ENCODE measurements at places on chromosomes 6 and 20. TPM values are rescaled to one million over a fixed set of nuclear protein-coding genes. Genes with fewer than 3 reads are reported as not detected.

DNA sequence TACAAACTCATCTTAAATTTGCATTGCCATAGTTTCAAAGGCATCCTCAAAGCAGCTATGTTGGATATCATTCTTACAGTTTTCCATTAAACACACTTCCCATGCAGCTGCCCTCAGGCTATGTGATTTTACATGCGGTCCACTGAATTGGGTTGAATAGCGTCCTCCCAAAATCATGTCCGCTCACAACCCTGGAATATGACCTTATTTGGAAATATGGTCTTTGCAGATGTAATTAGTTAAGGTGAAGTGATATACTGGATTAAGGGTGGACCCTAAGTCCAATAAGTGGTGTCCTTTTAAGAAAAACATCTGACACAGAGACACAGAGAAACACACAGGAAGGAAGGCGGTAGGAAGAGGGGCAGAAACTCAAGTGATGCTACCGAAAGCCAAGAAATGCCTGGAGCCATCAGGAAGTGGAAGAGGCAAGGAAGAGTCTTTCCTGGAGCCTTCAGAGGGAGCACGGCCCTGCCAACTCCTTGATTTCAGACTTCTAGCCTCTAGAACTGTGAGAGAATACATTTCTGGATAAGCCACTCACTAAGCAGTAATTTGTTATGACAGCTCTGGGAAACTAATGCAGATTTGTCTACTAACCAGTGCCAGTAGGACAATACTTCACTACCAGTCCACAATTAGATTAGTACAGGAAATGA, 42.7 kb upstream of the NHSL1 start:
- DNase-seq: no peak

DNA sequence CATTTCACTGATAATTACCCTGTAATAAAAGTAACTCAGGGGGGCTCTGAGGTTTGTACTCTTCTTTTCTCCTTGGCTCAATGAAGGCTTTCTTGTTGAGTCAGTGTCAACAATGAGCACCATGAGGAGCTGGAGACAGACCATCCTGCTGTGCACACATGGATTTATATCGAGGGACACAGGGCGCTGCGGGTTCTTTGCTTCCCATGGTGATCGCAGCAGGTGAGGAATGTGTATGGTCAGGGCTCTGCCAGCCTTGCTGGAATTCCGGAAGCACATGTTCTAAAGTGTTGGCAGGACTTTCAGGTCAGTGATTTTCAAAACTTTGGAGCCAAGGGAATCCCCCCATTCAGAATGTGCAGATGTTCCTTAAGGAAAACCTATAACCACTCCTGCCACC, 27.1 kb downstream of the SMOC2 start:
- no peak for DNase-seq

- DNase-seq: no peak
Measured at GRCh38 chr20:53226826-53227225, 254.7 kb downstream of the TSHZ2 start.

Gene STX11
- 24.6 TPM for total RNA-seq

DNA sequence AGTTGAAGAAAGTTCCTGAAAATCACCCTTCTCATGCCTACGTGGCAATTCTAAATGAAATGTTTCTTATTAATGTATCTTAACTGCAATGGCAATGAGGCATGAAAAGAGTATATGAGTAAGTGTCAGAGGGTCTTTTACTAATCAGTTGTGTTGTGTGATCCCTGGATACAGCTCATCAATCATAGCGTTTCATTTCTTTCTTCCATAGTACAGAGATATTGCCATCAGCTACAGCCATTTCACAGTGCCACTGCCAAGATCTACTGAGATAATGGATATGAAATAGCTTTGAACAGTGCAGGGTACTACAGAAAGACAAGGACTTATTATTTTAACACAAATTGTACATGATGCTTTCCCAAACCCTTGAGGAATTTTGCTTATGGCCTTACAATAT, 450.8 kb downstream of the KHDRBS2 start:
- no peak for DNase-seq

Gene TBX18
- not detected for total RNA-seq

DNA sequence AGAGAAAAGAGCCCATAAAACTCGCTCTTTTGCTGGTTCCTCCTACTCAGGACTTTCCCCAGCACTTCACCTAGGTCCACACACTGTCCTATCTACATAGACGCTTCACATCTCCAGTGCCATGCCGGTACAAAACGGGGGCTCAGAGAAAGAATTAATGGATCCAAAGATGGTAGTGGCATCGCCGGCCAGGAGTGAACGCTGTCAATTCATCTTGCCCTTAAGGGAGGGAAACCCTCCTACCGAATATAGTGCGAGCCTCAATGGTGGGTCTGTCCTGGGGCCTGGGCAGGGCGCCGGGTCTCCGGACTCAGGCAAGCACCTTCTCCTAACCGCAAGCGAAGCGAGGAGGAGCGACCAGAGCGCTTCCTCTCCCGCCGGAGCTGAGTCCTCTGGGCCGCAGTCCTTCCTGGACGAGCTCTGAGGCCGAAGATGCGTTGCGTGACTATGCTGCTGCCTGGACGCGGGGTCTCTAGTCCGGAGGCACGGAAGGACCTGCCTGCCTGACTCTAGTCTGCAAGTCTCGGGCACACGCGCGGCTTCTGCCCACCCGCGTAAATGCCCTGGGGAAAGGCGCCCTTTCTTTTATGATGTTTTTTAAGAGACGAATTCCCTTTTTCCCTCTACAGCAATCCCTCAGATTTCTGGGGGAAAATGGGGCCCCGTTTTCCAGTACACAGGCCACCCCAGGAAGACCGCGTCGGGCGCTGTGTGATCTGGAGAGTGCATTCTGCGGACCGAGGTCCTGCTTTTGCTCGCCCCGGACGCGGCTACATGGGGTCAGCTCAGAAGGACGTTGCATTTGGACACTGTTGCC, 100.1 kb upstream of the PRDM1 start:
- no peak for DNase-seq

DNA sequence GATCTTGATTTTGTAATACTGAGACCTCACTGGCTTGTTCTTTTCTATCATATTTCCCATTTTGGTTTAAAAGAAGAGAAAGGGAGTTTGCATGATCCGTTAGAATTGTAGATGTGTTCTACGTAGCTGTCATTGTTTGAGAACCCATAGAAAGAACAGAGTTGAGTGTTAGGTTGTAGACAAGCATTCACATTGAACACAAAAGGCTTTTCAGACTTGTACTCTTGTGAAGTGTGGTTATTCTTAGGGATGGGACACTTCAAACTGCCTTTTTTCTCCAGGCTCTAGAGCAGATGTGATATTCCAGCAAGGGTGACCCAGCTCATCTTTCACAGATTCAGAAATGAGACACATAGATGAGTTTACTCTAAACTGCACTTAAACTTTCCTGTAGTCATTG, 19.9 kb downstream of the FOXO3 start:
- DNase-seq: no peak

Gene IP6K3
- not detected for total RNA-seq

Gene RNF39
- total RNA-seq: not detected

DNA sequence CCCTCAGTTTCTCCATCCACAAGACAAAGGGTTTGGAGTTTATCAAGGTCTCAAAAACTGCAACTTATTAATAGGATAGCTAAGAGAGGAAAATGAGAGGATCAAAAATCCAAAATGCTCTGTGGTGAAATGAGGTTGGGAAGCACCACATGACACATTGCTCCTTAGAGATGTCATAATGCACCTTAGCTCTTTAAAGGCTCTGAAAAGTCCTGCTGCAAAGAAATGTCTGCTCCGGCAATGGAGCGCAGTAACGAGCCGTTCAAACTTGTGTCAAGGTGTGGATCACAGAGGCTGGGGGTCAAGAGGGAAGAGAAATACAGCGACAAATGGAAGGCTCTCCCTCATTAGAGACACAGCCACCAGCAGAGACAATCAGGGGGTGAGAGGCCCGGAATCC, 53.1 kb downstream of the BMP7 start:
- no peak for DNase-seq

- peak; percentile 65 for DNase-seq
Measured at GRCh38 chr6:137218473-137218916, 690 bp downstream of the IFNGR1 start.

Gene NMBR
- not detected for total RNA-seq

DNA sequence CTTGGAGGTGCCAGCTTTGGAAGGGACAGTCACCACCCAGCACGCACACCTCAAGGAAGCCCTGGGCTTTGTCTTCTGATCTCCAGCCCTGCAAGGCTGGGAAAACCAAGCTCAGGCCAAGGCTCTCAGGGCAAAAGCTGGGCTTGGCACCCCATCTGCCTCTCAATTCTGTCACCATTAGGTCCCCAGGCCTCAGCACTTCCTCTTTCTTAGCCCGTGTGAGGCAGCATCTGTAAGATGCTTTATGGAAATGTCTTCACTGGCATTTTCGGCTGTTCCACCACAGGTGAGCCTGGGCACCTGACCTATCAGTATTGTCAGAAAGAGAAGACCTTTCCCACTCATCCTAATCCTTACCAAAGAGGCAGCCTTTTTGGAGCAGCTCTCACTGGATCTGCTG, 24.6 kb downstream of the GMEB2 start:
- DNase-seq: no peak

- no peak for DNase-seq
Measured at GRCh38 chr6:84753173-84753572, 11.2 kb downstream of the TBX18 start.

DNA sequence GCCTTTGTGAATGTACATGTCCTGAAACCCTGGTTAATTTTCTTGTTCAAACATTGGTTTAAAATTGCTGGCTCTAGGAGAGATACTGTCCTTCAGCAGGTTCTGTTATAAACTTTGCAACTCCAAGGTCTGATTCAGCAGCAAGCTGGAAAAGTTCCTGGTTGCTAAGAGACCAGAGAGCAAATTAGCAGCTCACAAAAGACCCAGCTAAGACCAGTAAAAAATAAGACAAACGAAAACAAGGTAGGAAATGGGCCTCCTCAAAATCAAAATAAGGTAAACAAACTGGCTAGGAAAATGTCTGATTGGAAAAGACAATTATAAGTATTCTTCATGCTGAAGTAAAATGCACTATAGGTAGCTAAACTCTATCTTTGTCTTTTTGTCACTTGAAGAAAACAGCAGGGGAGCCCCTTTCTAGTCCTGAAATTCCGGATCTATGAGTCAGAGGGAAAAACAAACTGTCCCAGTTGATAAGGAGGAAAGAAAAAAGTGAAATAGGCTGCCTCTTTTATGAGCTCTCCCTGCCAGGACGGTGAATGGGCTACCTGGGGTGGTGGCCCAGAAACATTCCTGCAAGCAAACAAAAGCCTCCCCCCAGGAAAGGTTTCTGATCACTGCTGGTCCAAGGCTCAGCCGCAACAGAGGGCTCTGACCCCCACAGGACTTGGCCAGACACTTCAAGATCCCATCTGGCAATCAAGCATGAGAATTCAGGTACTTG, 41.6 kb downstream of the UNC5CL start:
- no peak for DNase-seq

DNA sequence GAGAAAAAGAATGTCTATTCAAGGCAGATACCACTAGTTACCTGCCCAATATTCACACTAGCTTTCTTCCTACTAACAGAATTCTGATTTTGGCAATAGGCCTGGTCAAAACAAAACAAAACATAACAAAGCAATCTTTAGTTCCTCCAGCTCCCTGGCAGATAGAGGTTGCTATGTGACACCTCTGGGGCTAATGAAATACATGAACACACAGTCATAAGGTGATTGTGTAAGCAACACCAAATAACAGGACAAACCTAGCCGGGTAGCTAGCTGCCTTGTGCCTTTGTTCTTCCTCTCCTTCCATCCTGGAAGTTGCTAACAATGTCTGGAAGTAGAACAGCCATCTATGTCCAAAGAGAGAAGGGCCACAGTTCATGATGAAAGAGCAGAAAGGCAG, 6.0 kb upstream of the HMGN3 start:
- no peak for DNase-seq

GRCh38 chr6:130377371-130377770, 11.6 kb downstream of the TMEM200A start:
- no peak for DNase-seq

GRCh38 chr6:17494919-17495318, 101.5 kb downstream of the CAP2 start:
- no peak for DNase-seq

DNA sequence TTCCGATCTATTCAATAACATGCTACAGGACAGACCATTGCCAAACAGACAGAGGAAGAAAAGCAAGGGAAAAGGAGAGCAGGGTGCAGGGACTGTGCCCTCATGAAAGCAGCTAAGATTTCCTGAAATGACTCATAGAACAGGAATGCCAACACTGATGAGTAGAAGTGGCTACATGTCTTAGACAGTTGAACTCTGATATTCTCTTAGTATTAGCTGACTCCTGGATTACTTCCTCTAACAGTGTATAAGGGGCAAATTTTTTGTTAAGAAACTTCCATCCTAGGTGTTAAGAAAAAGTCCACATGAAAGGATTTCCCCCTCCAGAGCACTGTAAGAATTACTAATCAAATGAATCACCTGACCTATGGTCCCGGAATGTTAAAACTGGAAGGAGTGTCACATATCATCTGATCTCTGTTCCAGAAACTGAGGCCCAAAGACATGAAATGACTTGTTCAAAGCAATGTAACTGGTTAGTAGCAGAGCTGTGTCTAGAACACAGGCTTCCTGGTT, 224.9 kb downstream of the IBTK start:
- no peak for DNase-seq

Gene TDP2
- 60.2 TPM for total RNA-seq

DNA sequence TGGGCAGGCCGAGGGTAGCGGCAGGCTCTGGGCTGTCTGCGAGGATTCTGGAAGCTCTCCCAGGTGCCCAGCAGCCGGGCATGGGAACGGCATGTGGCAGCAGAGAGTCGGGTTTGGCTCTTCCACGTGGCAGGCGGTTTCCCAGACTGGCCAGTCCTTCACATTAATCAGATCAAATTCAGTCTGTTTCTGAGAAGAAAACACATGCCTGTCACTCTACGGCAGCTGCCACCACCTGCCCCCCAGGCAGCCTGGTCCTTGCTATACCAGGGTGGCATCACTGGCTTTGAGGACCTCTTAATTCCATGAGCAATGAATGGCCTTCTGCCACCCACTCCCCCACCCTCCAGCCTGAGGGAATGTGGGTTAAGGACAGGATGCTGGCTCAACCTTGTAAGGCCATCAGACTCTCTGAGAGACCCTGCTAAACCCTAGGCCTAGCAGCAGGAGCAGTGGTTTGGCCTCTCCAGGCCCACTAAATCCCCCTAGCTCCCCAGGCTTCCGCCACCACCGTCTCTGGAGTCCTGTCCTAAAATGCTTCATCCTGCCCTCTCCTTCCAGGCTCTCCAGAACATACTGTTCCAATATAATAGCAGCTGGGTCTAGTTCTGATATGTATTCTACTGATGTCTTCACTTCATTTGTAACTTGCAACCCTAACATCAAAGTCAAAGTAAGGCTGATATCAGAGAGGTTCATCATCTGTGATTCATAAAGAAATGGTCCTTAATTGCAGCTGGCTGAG, 47.8 kb downstream of the PLCG1 start:
- no peak for DNase-seq

GRCh38 chr6:155264693-155265320, 994 bp downstream of the CLDN20 start:
- DNase-seq: no peak

Gene TFAP2B
- total RNA-seq: not detected

DNA sequence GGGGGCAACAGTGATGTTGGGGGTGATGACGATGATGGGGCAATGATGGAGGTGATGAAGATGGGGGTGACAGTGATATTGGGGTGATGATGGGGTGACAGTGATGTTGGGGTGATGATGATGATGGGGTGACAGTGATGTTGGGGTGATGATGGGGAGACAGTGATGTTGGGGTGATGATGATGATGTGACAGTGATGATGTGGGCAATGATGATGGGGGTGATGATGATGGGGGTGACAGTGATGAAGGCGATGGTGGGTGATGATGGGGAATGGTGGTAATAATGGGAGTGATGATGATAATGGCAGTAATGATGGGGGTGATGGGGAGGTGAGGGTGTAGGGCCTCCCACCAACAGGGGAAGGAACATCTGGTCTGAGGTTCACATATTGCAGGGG, 150.6 kb downstream of the ERMARD start:
- DNase-seq: no peak
